ENCODE measurements at places on chromosomes 6 and 20.

DNA sequence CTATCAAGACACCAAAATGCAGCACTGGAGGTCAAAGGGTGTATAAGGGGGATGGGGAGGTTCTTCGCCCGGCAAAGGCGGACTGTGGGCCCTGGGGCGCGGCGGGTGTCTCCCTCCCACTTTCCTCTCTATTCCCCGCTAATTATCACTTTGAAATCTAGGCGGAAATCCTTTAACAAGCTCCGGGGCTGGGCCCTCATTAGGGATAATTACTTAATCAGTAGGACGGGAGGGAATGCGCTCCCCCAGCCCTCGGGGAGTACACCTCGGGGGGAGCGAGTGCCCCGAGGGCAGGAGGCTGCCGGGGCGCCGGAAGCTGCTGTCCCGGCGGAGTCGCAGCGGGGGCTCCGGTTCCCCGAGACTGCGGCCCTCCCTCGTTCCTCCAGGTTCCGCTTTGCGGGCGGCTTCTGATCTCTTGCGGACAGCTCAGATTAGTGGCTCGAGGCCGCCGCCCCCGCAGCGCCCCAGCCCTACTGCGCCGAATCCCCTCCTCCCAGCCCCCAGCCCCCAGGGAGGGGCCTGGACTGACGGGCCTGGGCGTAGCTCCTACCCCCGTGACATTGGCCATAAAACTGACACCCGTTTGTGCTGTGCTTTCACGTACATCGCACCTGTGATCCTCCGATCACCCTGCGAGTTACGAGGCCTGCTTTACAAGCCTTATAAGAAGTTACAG lies 14.7 kb downstream of the MUCL3 start:
- no peak for DNase-seq

DNA sequence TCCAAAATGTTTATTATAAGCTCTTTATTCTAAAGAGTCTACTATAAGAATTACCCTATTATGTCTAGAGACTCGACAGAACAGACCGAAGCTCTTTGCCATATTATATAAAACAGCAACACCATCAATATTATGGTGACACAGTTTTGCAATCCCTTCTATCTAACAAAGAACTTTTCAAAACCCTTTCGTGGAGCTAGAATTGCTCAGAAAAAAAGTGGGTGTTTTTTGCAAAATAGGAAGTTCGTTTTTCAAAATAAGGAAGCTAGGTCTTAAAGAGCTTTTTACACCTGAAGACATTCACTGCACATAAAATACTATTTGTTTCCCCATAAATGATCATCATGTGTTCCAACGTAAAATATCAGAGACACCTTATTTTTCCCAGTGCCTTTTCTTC lies 240.0 kb downstream of the FOXC1 start:
- no peak for DNase-seq

DNA sequence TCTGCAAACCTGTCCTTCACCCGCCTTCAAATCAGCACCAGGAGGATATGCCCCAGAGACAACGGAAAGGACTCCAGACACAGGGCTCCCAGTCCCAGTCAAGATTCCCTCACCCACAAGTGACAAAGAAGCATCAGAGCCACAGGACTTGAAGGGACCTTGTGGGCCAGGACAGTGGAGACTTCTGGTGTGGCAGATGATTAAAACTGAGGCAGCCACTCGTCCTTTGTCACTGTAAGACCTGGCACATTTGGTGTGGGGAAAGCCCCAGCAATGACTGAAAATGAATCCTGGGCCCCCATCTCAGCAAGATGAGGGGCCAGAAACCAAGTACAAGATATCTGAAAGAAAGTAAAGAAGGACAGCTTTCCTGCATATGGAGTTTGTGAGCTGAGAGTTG lies 15.6 kb upstream of the GMPR start:
- DNase-seq = no peak

GRCh38 chr6:165077876-165078275 lies 231.5 kb downstream of the C6orf118 start:
- DNase-seq = no peak

- no peak for DNase-seq
These were observed 17.0 kb upstream of the STX11 start for GRCh38 chr6:144133225-144133821.

DNA sequence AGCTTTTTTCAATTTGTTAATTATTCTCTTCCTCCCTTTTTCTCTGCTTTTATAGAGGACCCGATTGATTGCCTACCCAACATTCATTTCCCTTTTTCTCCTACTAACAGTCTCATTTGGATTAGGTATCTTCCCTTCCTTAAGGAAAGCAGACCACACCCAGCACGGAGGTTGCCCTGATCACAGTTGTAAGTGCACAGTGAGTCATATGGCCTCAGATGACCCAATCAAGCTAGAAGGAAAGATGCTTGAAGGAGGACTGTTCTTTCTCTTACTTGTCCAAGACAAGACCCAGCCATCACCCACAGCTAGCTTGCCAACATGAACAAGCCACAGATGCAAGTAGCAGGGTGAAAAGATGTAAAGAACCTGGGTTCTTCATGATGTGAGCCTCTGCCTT lies 518.6 kb downstream of the PKHD1 start:
- DNase-seq = peak; percentile 45

DNA sequence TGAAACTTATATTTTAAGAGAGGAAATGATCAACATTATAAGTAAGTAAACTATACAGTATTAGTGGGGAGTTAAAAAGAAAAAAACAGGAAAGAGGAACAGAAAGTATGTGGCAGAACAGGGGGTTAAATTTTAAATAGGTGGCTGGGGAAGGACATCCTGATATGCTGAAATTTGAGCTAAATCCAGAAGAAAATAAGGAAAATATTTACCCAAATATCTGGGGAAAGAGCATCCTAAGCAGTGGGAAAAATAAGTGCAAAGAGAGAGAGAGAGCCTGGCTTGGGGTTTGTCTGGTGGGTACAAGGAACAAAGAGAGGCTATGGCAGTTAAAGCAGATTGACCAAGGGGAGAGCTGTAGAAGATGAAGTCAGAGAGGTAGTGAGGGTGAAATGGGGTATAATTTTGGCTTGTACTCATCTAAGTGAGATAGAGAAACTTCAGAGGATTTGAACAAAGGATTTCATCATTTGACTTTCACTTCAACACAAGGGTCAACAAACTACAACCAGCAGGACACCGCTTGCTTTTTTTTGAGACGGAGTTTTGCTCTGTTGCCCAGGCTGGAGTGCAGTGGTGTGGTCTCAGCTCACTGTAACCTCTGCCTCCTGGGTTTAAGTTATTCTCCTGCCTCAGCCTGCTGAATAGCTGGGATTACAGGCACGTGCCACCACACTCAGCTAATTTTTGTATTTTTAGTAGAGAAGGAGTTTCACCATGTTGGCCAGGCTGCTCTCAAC lies 328.4 kb upstream of the CNR1 start:
- DNase-seq = no peak

DNA sequence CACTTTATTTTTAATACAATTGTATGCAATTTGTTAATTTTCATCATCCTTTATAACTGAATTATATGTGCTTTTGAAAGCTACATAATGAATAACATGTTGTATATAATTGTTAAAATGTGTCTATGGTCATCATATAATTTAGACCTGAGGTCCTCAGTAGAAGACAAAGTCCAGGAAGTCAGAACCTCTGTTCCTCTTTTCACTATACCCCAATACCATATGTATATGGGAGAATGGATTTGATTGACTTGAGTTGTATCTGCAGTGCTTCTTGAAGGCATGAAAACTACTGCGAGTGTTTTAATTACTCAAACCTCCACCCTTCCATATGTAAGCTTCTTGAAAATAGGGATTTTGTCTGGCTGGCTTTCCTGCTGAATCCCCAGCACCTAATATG lies 140.7 kb upstream of the NEDD9 start:
- DNase-seq = no peak
